Kidney epithelial cell (primary cell): ENCODE measurements at places on chromosomes 1 and 21.

DNA sequence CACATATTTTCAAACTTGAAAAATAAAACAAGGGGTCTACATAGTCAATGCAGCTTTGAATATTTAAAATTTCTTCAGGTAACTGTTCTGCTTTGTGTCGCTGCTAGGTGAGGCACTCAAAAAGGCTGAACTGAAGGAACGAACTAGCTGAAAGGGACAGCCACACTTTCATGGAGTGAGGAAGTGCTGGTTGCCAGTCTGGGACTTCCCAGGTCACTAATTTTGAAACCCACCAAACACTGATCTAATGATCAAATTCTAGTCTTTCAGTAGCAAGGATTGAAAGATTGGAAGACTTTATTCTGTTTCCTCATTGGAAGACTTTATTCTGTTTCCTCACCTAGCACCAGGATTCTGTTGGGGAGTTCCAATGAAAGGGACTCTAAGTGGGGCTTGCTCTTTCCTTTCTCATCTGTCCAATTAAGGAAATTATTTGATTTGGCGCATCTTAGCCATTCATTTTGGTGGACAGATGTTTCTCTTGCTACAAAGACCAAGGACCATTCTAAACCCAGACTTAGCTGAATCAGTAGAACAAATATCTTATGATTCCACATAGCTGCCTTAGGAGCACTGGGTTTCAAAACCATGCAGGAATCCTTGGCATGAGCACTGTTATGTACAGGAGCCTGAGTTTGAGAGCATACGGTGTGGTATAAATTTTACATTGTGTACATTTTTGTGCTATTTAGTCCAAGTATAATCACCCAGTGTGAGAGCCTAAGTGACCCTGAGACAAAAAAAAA lies 10.9 kb upstream of the ARID1A start:
- no peak for DNase-seq

DNA sequence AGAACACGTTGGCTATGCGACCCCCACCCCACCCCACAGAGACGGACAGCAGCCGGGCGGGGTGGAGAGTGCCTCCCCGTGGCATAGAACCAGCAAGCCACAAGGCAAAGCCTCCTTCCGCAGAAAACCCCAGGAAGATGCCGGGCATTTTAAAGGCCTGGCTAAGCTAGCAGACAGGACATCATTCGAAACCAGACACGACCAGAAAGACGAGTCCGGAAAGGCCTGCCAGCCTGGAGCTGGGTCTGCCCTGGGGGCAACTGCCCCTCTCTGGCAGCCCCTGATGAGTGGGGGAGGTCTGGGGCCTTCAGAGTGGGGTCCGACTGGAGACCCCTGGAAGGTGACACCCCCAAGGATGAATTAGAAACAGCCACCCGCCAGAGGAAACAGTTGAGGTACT lies 8.5 kb downstream of the FTCD start:
- DNase-seq, result no peak

GRCh38 chr1:188670837-188671236 lies 1806.8 kb downstream of the BRINP3 start:
- DNase-seq, result peak; percentile 70

DNA sequence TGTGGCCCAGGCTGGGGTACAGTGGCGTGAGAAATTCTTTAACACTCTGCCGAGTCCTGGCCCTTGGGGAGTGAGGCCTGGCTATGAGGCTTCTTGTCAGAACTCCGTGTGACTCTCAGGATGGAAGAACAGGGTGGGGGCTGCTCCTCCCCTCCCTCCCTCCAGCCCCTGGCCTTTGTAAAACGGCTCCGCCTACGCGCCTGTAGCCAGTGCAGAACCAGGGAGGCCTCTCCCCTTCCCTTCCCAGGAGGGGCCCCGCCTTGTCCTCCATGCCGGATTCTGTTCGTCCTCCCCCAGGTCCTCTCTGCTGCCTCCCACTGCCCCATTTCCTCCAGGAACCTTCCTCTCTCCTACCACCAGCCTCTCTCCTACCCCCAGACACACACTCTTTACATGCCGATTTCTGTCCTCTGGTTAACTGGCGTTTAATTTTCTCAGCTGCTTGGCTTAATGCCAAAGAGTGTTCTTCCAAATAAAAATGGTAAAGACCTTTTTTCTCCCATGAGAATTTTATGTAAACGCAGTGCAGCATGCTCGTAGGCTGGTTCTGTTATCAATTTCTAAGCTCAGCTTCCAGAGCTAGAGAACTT lies 21.0 kb downstream of the PDE9A start:
- DNase-seq, result no peak

DNA sequence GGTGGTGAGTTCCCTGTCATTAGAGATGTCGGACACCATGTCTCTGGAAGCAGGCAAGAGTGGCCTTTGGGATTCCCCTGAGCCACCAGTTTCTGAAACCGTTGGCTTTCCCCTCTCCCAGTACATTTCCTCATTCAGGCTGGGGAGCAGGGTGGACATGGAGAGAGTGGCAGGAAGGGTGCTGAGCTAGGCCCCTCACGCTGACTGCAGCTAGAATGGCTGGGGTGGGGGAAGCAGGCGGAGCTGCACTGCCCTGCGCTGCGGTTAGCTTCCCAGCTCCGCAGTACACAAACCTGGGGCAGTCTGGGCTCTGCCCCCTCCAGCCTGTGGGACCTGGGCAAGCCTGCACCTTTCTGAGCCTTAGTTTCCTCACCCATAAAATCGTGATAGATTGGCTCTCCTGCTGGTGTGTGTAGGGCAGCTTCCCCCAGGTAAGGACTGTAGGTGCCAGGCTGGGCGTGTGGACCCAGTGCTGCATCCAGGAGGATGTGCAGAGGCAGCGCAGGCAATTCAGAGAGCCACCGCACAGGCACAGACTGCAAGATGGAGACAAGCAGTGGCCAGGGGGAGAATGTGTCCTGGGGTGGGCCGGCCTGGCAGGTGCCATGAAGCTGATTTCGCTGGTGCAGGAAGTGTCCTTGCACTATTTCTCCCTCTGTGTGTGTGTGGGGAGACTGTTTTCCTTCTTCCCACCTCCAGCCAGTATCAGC lies 3.0 kb downstream of the PLA2G2F start:
- DNase-seq, result no peak
